ENCODE measurements at places on chromosomes 3 and 15. TPM values are rescaled to one million over a fixed set of nuclear protein-coding genes. Genes with fewer than 3 reads are reported as not detected.

Gene NR2F2
- total RNA-seq, result 61.4 TPM

Gene SAMMSON
- total RNA-seq, result not detected

Gene HCLS1
- total RNA-seq, result 1.6 TPM

Gene STRA6
- total RNA-seq, result 0.54 TPM

Gene AHSG
- total RNA-seq, result 1.6 TPM

Gene MBD4
- total RNA-seq, result 15.7 TPM

Gene SHC4
- total RNA-seq, result 0.44 TPM

Gene ANKDD1A
- 8.1 TPM for total RNA-seq

Gene FEZF2
- not detected for total RNA-seq

DNA sequence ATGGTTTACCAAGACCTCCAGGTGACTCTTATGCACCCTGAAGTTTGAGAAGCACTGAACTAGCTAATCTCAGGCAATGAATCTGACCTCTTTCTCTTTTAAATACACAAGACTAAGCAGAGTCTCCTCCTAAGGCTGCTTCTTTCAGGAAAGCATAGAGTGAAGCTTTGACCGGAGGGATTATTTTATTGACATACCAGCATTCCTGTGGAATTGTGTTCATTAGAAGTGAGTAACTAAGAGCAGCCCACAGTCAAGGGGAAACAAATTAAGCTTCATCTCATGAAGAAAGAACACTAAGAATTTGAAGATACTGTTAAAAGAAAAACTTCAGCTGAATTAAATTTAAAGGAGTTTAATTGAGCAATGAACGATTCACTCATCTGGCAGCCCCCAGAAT, 963.5 kb downstream of the NTRK3 start:
- no peaks in the 10 kb centered on the region for H3K4me1 ChIP-seq
- no peak for DNase-seq
- no peaks in the 10 kb centered on the region for H3K27me3 ChIP-seq
- H3K36me3 ChIP-seq, result no peaks in the 10 kb centered on the region
- H3K4me3 ChIP-seq, result no peak overlapping the region

- H3K4me3 ChIP-seq, result no peak overlapping the region
- no peak overlapping the region for H3K27ac ChIP-seq
- H3K4me1 ChIP-seq, result no peaks in the 10 kb centered on the region
- H3K27me3 ChIP-seq, result no peaks in the 10 kb centered on the region
- DNase-seq, result no peak
- no peaks in the 10 kb centered on the region for H3K36me3 ChIP-seq
Measured at GRCh38 chr15:20340931-20341661, 200.5 kb downstream of the GOLGA6L6 start.

DNA sequence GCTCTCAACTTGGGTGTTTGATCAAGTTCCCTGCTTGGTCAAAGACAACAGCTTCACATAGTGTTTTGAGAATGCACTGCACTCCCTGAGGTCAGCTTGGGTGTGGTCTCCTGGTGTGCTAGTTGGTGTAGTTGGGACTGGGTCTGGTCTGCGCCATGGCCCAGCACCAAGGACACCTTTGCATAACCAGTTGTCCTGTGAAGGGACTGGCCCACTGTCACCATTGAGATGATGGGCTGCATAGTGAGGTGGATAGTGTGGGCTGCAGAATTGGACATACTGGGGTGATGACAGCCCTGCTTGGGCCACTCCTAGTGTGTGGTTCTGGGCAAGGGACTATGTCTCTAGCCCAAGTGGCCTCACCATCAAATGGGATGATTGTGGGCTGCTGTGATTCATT, 9.5 kb downstream of the RPSA start:
- peaks cover 18% of the 10 kb centered on the region for H3K36me3 ChIP-seq
- H3K27ac ChIP-seq, result no peak overlapping the region
- H3K27me3 ChIP-seq, result no peaks in the 10 kb centered on the region

DNA sequence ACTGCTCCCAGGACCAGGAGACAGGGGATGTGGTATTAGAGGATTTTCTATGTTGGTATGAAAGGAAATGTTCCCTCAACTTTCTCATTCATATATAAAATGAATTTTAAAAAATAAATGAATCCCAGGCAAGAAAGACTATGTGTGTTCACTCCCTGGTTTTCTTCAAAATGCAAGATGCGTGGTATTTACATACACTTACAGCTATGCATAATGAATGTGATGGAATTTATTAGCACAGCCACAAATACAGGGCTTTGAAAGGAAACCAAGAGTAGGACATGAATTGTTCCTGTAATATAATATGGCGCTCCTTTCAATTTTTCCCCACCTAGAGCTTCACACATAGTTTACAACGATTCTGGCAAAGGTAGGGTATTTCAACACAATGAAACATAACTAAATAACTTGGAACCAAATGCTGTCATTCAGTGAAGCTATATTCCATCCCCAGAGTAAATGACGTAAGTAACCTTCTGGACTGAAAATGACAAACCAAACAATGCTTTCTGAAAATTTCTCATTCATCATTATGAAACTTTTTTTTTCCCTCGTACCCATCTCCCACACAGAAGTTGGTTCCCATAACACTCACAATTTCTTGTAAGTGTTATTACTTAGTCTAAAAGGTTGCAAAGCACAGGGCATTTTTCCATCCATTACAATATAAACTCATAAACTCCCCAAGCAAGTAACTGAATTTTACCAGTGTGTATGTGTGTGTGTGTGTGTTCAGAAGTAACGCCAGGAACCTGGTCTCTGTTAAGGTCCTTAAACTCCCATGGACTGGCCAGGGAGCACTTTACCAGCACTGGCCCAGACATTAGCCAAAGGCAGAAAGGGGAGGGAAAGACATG, 41.8 kb downstream of the CBLB start:
- H3K4me3 ChIP-seq, result no peak overlapping the region
- no peak for DNase-seq
- H3K27ac ChIP-seq, result no peak overlapping the region
- peaks cover 30% of the 10 kb centered on the region for H3K4me1 ChIP-seq

DNA sequence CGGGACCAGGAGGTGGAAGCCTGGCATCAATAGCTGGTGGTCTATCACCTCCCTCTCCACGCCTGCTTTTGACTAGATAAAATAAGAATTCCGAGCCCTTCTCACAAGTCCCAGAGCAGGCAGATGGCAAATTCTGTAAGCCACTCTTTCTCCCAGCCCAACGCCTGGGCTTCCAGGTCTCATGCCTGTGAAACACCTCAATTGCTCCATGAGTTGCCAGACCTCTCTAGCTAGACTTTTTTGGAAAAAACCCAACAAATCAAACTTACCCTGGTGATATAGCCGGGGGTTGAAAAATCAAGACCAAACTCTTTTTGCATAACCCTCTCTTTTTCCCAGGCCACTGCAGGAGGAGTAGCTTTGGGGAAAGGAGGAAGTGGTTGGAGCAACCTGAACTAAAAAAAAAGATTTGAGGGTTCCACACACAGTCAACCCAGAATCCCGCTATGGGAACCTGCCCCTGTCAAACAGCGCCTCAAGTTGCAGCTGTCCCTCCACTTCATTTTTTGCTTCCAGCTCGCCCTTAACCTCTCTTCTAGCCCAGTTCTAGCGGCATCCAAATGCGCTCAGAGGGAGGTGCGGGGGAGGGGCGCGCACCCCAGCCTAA, 7.0 kb downstream of the BHLHE40 start:
- DNase-seq, result no peak
- H3K4me3 ChIP-seq, result peak overlapping the region; percentile 48
- H3K4me1 ChIP-seq, result peaks cover 71% of the 10 kb centered on the region
- peak overlapping the region; percentile 46 for H3K27ac ChIP-seq
- no peaks in the 10 kb centered on the region for H3K27me3 ChIP-seq

GRCh38 chr3:12999147-13000140, 73.8 kb downstream of the IQSEC1 start:
- peaks cover 14% of the 10 kb centered on the region for H3K4me1 ChIP-seq
- peak overlapping the region; percentile 10 for H3K4me3 ChIP-seq
- no peaks in the 10 kb centered on the region for H3K27me3 ChIP-seq
- peak; percentile 74 for DNase-seq

DNA sequence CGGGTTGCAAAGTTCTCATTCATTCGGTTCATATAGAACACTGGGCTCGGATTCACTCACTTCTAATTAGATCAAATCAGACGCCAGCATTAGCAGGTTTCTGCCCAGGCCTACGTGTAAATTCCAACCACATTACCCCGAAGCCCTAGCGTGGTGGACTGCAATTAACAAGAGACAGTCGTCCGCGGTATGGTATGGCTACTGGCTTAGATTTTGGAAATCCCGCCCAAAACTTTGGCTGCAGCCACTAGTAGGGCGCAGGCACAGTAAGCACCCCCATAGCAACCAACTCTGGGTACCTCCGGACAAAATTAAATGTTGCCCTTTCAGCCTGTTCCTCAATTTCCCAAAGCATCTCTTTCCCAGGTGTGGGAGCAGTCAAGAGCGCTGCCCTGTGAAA, 771 bp downstream of the RARRES1 start:
- H3K27me3 ChIP-seq, result no peaks in the 10 kb centered on the region
- no peak for DNase-seq
- peaks cover 5% of the 10 kb centered on the region for H3K4me1 ChIP-seq
- no peak overlapping the region for H3K4me3 ChIP-seq
- no peak overlapping the region for H3K27ac ChIP-seq
- H3K36me3 ChIP-seq, result no peaks in the 10 kb centered on the region

- H3K36me3 ChIP-seq, result no peaks in the 10 kb centered on the region
- no peaks in the 10 kb centered on the region for H3K27me3 ChIP-seq
- no peak overlapping the region for H3K4me3 ChIP-seq
- no peak for DNase-seq
- H3K4me1 ChIP-seq, result peaks cover 8% of the 10 kb centered on the region
Measured at GRCh38 chr3:158050461-158050860, 55.8 kb downstream of the SHOX2 start.

- no peak for DNase-seq
- no peak overlapping the region for H3K4me3 ChIP-seq
- no peaks in the 10 kb centered on the region for H3K27me3 ChIP-seq
- H3K4me1 ChIP-seq, result no peaks in the 10 kb centered on the region
Measured at GRCh38 chr3:101453961-101454360, 59.1 kb downstream of the SENP7 start.

DNA sequence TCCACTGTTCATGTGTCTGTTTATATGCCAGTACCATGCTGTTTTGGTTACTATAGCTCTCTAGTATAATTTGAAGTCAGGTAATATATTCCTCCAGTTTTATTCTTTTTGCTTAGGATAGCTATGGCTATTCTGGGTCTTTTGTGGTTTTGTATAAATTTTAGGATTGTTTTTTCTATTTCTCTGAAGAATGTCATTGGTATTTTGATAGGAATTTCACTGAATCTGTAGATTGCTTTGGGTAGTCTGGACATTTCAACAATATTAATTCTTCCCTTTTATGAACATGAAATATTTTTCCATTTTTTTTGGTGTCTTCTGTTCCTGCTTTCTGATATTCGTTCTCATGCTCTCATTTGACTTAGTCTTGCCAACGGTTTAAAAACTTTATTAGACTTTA, 39.6 kb downstream of the GREM1 start:
- H3K27me3 ChIP-seq, result no peaks in the 10 kb centered on the region
- H3K27ac ChIP-seq, result no peak overlapping the region
- no peak overlapping the region for H3K4me3 ChIP-seq
- DNase-seq, result no peak
- H3K4me1 ChIP-seq, result no peaks in the 10 kb centered on the region

GRCh38 chr15:80606511-80607071, 88.5 kb upstream of the ABHD17C start:
- no peaks in the 10 kb centered on the region for H3K36me3 ChIP-seq
- H3K27ac ChIP-seq, result no peak overlapping the region
- no peak overlapping the region for H3K4me3 ChIP-seq
- H3K27me3 ChIP-seq, result no peaks in the 10 kb centered on the region
- DNase-seq, result no peak

DNA sequence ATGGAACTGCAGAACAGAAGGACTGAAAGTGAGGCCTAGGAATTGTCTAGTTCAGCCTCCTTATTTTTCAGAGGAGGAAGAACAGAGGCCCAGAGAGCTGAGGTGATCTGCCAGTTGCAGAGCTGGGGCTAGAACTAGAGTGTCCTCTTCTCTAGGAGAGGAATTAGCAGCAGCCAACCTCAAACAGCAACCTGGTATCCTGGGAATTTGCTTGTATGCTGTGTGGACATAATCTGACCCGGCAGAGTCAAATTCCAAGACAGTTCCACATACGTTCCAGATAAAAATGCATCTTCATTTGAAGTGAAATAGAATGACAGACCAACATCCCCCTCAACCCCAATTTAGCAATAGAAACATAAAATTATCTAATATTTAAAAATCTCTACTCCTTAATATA, 13.5 kb upstream of the TSC22D2 start:
- no peak overlapping the region for H3K4me3 ChIP-seq
- H3K4me1 ChIP-seq, result peaks cover 6% of the 10 kb centered on the region
- H3K36me3 ChIP-seq, result no peaks in the 10 kb centered on the region
- no peaks in the 10 kb centered on the region for H3K27me3 ChIP-seq
- DNase-seq, result no peak

GRCh38 chr3:136818191-136818768, 646 bp upstream of the SLC35G2 start:
- peak overlapping the region; percentile 61 for H3K27ac ChIP-seq
- peaks cover 20% of the 10 kb centered on the region for H3K4me1 ChIP-seq
- no peaks in the 10 kb centered on the region for H3K36me3 ChIP-seq
- H3K4me3 ChIP-seq, result peak overlapping the region; percentile 65

- no peaks in the 10 kb centered on the region for H3K36me3 ChIP-seq
- H3K27me3 ChIP-seq, result no peaks in the 10 kb centered on the region
- H3K4me3 ChIP-seq, result no peak overlapping the region
- no peak overlapping the region for H3K27ac ChIP-seq
Measured at GRCh38 chr3:30948426-30948825, 54.0 kb upstream of the GADL1 start.

DNA sequence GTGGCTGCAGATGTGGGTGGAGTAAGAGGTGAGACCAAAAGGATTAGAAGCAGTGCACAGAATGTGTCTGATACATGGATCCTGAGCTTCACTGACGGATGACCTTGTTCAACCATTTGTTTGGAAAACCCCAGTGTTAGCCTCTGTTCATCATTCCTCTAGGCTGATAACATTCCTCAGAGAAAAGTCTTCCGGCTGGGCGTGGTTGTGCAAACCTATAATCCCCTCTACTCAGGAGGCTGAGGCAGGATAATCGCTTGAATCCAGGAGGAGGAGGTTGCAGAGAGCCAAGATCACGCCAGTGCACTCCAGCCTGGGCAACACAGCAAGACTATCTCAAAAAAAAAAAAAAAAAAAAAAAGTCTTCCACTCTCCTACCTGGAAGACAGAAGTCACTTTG, 23.1 kb upstream of the CHD2 start:
- H3K27me3 ChIP-seq, result no peaks in the 10 kb centered on the region
- no peak overlapping the region for H3K27ac ChIP-seq
- H3K36me3 ChIP-seq, result no peaks in the 10 kb centered on the region
- no peak for DNase-seq

DNA sequence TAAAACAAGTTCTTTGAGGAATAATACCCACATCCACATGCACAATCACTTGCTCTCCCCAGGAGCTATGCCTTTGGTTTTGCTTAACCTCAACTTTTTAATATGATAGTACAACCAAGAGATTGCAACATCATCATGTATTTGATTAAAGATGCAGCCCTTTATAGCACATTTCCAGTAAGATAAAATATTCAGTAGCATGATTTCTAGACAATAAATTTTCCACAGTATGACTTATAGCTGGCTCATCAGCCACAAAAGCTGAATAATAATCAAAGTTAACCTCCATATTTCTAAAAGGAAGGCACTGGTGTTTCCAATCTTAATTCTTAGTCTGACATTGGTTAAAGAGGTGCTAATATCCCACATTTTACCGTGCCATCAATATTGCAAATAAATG, 622.5 kb downstream of the TBL1XR1 start:
- H3K27me3 ChIP-seq, result no peaks in the 10 kb centered on the region
- no peaks in the 10 kb centered on the region for H3K4me1 ChIP-seq
- H3K4me3 ChIP-seq, result no peak overlapping the region
- DNase-seq, result no peak

All from HCT116 (cell line).